LHCN-M2 (cell line): ENCODE measurements at places on chromosomes 2 and 18.
A peak's percentile ranks its signal among the peaks of the same experiment; 100 is the strongest.

- DNase-seq, result no peak
These were observed 487.5 kb downstream of the DLGAP1 start for GRCh38 chr18:3967359-3968180.

GRCh38 chr18:23593720-23594119, 7.4 kb upstream of the NPC1 start:
- peak; percentile 97 for DNase-seq

- DNase-seq, result no peak
These were observed 98.0 kb downstream of the ADCYAP1 start for GRCh38 chr18:1002653-1003178.

GRCh38 chr2:37779139-37779538, 107.7 kb upstream of the CDC42EP3 start:
- DNase-seq, result no peak

- DNase-seq, result no peak
These were observed 26.0 kb downstream of the GALNT5 start for GRCh38 chr2:157283468-157283867.

- DNase-seq, result no peak
These were observed 145.1 kb upstream of the RMP24 start for GRCh38 chr18:35827275-35827902.
